Stimulated activated CD4-positive, alpha-beta T cell treated with anti-CD3 and anti-CD28 coated beads, Interleukin-4, amount 100 ng/mL, for 48 hours (primary cell): ENCODE measurements at places on chromosomes 11 and 22.
A peak's percentile ranks its signal among the peaks of the same experiment; 100 is the strongest.

GRCh38 chr22:22045571-22046335 lies 63.2 kb upstream of the TOP3B start:
- no peak for DNase-seq

GRCh38 chr11:106304274-106304673 lies 226.8 kb downstream of the AASDHPPT start:
- no peak for DNase-seq

- DNase-seq, result no peak
Observed at GRCh38 chr11:72773291-72773690, 20.6 kb downstream of the STARD10 start.

GRCh38 chr11:113840932-113841664 lies 34.3 kb downstream of the USP28 start:
- DNase-seq, result no peak

- DNase-seq, result no peak
Observed at GRCh38 chr11:85316967-85317366, 310.2 kb downstream of the DLG2 start.

GRCh38 chr11:94794287-94795168 lies 26.4 kb downstream of the AMOTL1 start:
- DNase-seq, result no peak

- peak; percentile 27 for DNase-seq
Observed at GRCh38 chr11:45982656-45983470, 60.4 kb downstream of the LARGE2 start.

DNA sequence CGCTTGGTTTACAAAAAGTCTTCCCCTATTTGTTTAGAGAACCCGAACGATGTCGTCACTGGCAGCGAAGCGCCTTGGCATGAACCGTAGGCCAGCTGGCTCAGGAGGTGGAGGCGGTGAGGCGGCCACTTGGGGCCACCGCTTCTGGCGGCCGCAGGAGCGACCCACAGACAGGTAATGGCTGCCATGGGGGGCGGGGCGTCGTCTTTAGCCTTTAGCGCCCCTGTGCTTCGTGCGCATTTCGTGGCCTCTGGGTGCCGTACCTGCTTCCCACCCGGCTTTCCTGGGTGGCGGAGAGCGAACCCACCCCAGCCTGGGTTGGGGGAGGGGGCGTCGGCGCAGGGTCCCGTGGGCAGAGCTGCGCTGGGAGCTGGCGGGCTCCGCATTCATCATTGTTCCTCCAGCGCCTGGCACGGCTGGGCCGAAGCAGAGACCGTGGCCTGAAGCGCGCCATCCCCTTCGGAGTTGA lies 469 bp upstream of the OSBP2 start:
- peak; percentile 42 for DNase-seq

DNA sequence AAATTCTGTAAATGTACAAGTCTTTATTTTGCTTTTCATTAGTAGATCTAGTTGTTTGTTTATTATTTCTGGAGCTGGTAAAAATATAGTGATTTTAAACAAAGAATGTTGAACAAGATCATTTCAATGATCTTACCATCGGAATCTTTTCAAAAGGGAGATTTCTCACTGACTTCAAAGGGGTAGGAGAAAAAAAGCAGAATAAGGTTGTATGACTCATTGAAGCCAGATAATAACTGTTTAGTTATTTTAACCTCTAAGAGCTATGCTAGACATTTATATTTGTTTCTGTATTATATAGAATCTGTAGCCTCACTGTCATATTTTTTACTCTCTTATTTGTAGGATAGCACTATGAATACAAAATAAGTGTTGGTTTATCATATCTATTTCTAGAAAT lies 8.1 kb upstream of the PDE3B start:
- no peak for DNase-seq

DNA sequence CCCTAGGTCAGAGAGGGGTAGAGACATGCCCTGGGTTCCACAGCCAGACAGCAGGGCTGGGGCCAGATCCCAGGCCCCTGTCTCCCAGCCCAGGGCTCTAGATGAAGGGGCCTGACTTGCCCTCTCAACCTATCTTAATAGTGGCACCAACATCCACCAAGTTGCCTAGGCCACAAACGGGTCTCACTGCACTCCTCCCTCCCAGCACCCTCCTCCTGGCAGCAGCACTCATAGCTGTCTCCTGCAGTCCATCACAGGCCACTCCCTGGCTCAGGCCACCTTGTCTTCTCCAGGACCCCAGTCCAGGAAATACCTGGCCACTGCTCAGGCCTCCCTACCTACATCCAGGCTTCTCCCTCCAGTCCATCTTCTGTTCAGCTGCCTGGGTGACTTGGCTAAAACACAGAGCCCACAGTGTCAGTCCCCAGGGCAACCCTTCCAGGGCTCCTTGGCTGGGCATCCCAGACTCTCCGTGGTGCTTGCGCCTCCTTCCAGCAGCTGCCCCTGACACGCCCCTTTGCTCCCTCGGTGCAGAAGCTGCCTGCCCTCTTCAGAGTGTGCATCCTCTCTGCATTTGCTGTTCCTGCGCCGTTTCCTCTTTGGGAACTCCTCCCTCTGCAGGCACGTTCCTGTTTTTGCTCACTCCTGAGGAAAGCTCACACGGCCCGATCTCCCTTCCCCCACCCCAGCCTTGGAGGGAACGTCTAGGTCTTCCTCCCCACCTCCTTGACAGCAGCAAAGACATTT lies 40.5 kb downstream of the LRRC32 start:
- DNase-seq, result no peak

GRCh38 chr22:37343863-37344734 lies 61.8 kb downstream of the CYTH4 start:
- no peak for DNase-seq

GRCh38 chr11:120547316-120547715 lies 35.8 kb downstream of the GRIK4 start:
- no peak for DNase-seq

GRCh38 chr22:27443306-27443705 lies 358.2 kb downstream of the MN1 start:
- DNase-seq, result no peak

- DNase-seq, result no peak
Observed at GRCh38 chr11:63537293-63538101, 889 bp downstream of the PLAAT4 start.

DNA sequence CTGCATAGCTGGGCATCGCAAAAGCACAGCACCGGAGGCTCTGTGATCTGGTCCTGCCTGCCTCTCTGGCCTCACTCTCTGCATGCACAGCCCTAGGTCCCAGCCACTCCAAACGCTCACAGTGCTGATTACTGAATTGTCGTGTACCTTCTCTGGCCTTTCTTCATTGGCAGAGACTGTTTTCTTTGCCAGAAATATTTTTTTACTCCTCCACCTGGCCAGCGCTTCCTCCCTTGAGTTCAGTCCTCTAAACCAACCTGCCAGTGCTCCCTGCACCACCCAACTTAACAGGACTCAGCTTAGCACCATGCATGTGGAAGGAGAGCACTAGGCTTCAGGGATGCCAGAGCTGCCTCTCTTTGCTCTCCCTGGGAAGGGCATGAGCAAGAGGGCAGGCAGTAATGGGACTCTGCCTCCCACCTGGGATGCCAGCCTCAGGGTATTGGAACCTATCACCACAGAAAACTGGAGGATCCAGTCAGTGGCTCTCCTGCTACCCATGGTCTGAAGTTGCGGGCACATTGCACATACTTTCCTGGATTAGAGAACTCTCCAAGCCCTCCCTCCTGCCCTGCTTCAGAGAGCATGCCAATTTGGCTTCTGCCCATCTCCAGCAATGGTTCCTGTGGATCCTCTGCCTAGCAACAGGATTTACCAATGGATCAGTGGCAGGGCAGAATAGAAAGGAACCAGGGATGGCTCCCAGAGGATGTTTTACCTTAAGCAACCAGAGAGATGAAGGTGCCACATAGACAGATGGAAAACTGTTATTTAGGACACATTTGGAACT lies 37.0 kb upstream of the GNAZ start:
- DNase-seq, result no peak

GRCh38 chr22:47715866-47716578 lies 953.6 kb downstream of the TBC1D22A start:
- DNase-seq, result no peak

GRCh38 chr11:79437981-79438630 lies 2.7 kb downstream of the TENM4 start:
- no peak for DNase-seq

DNA sequence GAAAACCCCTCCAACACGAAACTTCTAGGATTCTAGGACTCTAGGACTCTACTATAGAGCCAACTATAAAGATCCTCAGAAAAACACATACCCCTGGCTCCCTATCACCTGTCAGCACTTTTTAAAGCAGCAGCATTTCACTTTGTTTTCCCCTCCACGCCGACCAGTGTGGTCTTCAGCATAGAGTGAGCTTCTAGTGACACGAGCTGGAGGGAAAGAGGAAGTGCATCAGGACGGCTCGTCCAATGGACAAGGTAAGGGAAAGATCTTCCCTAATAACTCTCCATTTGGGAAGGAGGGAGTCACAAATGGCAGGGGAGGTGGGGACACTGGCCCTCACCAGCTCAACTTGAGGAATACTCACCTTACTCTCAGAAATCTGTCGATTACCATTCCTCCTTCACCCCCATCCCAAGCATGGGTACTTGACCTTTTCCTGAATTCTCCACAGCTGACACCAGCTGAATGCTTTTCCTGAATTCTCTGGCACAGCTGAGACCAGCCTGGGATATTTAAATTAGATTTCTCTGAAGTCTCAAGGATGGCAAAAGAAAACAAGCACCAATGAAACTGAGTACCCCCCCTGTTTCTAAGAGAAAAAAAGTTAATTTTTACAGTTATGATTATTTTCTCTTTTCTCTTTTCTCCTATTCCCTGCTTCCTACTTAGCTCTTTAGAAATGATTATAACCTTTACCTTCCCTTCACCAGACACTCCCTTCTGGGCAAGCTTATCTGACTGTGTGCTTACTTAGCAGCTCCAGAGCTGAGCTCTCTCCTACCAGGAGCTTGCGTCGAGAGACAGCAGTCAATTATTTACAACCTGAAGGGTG lies 33.3 kb upstream of the NNMT start:
- DNase-seq, result no peak

GRCh38 chr11:24734742-24735237 lies 237.9 kb downstream of the LUZP2 start:
- DNase-seq, result no peak

- no peak for DNase-seq
Observed at GRCh38 chr11:60310407-60310998, 16.6 kb upstream of the MS4A6E start.

- DNase-seq, result no peak
Observed at GRCh38 chr11:17951685-17952388, 61.0 kb downstream of the SERGEF start.

- DNase-seq, result no peak
Observed at GRCh38 chr11:4466871-4467442, 15.5 kb upstream of the OR52K1 start.

- no peak for DNase-seq
Observed at GRCh38 chr11:57778318-57779037, 16.9 kb downstream of the CTNND1 start.

GRCh38 chr11:70122490-70123198 lies 44.5 kb downstream of the ANO1 start:
- DNase-seq, result no peak

- DNase-seq, result no peak
Observed at GRCh38 chr22:28630177-28630574, 49.5 kb downstream of the TTC28 start.

- DNase-seq, result no peak
Observed at GRCh38 chr11:134517621-134518293, 105.7 kb upstream of the B3GAT1 start.

GRCh38 chr11:118610773-118611432 lies 3.5 kb downstream of the PHLDB1 start:
- peak; percentile 79 for DNase-seq
